ENCODE measurements at places on chromosomes 5 and 9.

- DNase-seq, result no peak
Observed at GRCh38 chr5:40477856-40478546, 201.7 kb upstream of the PTGER4 start.

DNA sequence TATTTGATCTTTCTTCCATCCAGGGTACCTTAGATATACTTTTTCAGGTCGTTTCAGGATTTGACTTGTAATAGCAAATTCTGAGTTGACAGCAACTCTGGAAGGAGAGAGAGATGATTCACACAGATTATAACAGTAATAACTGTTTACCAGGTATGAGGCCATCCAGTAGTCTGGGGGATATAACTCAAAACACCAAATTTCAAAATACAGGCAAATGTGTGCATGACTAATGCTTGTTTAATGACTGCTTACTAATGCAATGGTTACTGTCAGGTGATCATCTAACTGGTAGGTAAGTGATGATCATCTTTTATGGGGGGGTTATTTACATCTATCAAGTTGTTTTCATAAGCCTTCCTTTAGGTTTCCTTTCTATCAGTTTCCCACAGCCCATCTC is 412.3 kb downstream of the MAT2B start:
- no peak for DNase-seq

GRCh38 chr5:80161165-80161564 is 94.7 kb downstream of the SERINC5 start:
- no peak for DNase-seq

GRCh38 chr5:116572350-116573278 is 2.0 kb downstream of the SEMA6A start:
- peak; percentile 74 for DNase-seq

- peak; percentile 64 for DNase-seq
Observed at GRCh38 chr9:16726718-16727451, 143.6 kb downstream of the BNC2 start.

DNA sequence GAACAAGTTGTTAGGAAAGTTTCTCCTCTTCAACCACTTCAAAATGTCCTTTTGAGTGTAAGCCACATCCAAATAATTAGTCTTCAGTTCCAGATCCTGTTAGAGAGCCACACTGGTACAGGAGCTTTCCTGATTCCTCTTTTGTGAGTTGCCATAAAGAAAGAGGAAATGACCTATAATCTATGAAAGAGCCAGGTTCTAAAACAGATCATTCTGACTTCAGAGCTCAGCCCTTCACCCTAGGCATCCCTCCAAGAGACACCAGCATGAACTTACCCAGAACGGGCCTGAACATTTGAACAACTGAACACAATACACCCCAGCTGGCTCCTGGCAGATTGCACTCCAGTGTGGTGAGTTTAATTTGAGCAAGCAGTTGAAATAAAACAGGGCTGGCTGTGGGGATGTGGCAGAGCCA is 25.7 kb downstream of the SLC1A1 start:
- no peak for DNase-seq

DNA sequence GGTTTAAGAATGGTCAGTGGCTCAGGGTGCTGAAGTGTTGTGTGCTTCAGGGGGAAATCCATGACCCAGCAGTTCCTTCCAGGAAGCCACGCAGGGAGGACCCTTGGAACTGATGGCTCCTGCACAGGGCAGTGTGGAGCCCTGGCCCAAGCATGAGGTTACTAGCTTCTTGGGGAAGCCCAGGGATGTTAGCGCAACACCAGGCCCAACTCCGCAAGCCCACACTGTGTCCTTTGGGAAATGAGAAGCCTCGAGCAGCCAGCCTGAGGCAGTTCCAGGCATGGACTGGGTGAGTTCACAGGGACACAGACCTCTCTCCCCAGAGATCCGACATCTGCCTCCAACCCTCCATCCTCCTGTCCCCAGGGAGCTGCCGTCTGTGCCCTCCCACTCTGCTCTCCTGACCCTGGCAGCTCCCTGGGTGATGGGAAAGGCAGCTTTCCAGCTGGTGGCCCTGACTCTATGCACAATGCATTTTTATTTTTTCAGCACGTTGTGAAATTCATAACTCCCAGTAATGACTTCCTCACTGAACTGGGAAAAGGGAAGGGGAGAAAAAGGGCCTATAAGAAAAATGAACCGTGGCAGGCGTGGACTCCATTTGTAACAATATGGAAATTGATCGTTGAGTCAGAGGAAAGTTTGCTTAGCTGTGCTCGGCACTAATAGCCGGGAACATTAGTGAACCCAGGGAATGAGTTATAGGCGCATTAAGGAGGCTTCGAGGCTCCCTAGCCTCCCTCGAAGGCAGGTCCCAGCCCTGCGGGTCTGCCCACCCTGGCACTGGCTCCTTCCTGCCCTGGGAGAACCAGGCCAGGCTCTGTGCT is 34.1 kb downstream of the LMX1B start:
- no peak for DNase-seq

GRCh38 chr5:32709750-32710549 is 1.2 kb upstream of the NPR3 start:
- DNase-seq, result peak; percentile 64

Data from WERI-Rb-1 (cell line).